ENCODE measurements at places on chromosomes 1 and 21.

- no peak for DNase-seq
Measured at GRCh38 chr1:9836632-9836960, 12.8 kb upstream of the CLSTN1 start.

DNA sequence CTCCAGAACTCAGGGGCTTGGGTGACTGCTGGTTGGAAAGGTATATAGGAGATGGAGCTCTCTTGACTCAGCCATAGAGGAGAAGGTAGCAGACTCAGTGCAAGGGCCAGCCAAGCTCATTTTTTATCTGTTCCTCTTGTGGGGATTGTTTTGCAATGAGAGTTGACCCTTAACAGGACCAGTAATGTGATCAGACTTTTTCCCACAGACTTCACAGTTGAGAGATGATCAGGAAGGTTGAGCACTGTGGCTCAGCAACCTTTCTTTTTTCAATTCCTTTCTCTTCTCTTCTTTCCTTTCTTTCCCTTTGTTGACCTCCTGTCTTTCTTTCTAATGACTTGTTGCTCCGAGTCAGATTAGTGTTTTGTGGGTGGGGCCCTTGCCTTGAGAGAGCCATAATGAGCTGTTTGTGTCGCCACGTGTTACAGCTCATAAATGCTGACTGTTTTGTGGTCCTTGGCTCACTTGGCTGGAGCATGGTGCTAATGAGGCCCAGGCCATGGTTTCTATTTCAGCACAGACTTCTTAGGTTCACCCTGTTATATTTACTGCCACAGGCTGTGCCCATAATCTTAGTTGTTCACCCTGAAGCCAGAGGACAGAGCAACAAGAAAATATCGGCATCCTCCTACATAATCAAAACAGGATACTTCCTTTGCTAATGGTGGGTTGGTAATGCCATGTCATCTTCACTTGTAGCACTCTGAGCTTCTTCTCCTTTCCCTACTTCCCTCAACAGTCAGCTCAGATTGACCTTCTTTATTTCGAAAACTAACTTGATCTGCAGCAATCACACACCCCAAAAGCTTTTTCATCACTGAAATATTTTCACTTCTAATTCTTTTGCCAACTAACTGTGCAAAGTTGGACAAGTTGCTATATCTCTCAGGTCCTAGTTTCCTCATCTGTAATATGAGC lies 13.9 kb downstream of the ADAM30 start:
- DNase-seq = no peak

- DNase-seq = no peak
Measured at GRCh38 chr1:7845761-7846160, 7.1 kb downstream of the UTS2 start.

GRCh38 chr1:62285984-62286785 lies 33.0 kb downstream of the KANK4 start:
- DNase-seq = no peak

- no peak for DNase-seq
Measured at GRCh38 chr1:64019818-64020217, 183.6 kb upstream of the UBE2U start.

- DNase-seq = no peak
Measured at GRCh38 chr1:54290506-54291184, 90.7 kb downstream of the MRPL37 start.

GRCh38 chr1:8908388-8909151 lies 30.1 kb upstream of the ENO1 start:
- DNase-seq = no peak

GRCh38 chr1:2248127-2248826 lies 20.2 kb downstream of the SKI start:
- DNase-seq = no peak

DNA sequence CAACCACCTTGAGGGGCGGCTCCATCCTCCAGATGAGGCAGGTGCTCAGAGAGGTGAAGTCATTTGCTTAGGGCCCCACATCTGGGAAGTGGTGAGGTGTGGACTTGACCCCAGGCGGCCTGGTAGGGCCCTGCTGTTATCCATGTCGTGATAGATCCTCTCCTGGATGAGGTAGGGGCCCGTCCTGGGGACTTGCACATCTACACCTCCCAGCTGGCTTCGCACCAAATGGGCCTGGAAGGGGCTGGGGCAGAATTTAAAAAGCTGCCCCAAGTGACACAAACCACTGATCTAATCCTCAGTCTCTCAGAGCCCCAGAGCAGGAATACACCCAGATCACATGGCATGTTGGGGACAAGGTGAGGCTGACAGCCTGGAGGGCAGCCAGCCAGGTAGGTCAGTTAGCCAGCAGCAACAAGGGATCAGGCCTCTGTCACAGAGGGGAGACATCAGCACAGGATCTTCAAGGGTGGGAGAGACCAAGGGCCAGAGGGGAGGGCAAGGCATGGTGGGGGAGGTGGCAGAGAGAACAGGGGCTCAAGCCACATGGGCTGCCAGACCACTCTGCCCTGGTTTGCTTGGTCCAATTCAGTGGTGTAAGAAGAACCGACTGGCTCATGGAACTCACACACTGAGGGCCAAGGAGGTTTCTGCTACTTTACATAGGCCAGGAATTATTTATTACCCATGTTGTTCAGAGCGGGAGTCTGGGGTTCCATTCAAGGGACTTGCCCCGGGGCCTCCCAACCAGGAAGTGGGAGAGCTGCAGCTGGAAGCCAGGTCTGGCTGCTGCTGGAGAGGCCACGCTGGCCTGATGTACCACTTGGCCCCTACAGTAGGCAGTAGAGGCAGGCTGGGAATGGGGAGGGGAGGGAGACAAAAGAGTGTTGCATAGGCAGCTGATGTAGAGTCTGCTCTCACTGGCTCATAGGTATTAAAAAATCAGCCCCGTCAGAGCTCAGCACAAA lies 12.1 kb downstream of the LRP8 start:
- DNase-seq = no peak

GRCh38 chr1:162028726-162029125 lies 5.1 kb upstream of the OLFML2B start:
- DNase-seq = no peak

GRCh38 chr1:183188240-183188639 lies 2.2 kb downstream of the LAMC2 start:
- no peak for DNase-seq

GRCh38 chr1:78691995-78692747 lies 42.5 kb downstream of the IFI44 start:
- DNase-seq = no peak

GRCh38 chr1:178910023-178910422 lies 39.1 kb upstream of the ANGPTL1 start:
- DNase-seq = no peak
